NCI-H2171 treated with DMSO at 0.1 percent for 48 hours (cell line): ENCODE measurements at places on chromosomes 5 and 9.

- no peak for DNase-seq
Measured at GRCh38 chr9:116697362-116697761, 10.3 kb downstream of the TRIM32 start.

GRCh38 chr5:172686111-172686510 is 45.0 kb downstream of the NEURL1B start:
- no peak for DNase-seq

- no peak for DNase-seq
Measured at GRCh38 chr5:154795235-154795596, 40.0 kb downstream of the LARP1 start.

DNA sequence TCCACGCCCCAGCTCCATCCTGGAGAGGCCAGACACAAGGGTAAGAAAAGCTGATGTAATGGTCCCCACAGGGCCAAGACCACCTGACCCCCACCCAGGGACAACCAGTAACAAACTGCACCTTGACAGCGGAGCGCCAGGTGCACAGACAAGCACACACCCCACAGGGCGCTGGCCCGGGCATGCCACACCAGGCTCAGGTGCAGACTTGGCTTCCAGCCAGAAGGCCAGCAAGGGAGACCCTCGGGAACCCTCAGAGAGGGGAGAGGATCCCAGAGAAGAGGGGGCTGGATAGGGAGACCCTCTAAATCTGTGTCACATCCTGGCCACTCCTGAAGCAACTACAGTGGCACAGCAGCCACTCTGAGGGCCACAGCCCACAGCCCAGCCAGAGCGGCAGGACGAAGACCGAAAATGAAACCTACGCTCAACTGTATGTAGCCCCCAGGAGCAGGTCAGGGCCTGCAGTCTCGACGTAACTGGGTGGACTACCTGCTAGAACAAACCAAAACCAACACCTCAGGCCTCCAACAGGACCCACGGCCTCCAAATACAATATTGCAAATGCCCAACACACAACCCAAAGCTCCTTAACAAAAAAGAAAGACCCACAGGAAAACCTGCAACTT is 18.5 kb downstream of the CAMSAP1 start:
- peak; percentile 87 for DNase-seq

DNA sequence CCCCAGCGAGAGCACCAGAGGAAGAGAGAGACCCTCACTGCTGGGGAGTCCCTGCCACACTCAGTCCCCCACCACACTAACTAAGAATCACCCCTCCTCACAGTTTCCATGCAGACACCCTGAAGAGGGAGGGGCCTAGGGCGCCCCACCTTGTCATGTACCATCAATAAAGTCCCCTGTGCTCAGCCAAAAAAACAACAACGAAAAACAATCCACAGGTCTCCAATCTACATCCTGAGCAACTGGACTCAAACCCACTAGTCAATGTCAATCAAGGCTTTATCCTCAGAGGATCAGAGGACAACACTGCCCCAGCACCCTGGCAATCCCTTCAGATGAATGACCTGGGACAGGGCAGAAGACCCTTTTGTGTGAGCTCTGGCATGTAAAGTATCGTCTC is 210.1 kb upstream of the MSX2 start:
- DNase-seq: no peak

DNA sequence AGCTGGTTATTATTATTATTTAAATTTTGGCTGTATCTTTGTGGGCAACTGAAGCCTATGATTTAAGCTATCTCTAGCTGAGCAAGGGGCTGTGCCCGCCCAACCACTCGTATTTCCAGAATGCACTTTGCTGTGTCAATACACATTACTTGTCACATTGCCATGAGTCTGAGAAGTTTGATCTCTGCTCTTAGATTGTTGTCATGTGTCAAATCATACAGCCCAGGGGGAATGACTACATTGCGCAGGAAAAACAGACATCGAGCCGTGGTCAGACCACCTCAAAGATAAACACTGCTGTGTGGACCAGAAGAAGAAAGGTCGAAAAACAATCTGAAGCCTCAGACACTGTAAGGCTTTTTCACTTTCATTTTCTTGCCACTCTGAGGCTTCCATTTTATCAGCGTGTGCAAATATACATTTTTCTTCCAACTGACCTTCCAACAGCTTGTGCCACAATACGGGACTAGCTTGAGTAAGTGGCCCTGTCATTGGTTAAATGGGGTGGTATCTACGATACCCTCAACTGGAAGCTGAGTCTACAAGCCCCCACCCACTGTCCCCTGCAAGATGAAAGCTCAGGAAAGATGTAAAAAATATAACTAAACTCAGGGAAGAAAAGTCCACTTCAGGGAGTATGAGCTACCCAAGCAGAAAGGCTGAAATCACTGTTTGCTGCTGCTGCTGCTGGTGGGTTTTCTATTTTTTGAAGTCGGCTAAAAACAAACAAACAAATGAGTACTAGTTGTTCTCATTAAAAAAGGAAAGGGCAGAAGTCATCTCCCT is 603.0 kb downstream of the BNC2 start:
- no peak for DNase-seq

DNA sequence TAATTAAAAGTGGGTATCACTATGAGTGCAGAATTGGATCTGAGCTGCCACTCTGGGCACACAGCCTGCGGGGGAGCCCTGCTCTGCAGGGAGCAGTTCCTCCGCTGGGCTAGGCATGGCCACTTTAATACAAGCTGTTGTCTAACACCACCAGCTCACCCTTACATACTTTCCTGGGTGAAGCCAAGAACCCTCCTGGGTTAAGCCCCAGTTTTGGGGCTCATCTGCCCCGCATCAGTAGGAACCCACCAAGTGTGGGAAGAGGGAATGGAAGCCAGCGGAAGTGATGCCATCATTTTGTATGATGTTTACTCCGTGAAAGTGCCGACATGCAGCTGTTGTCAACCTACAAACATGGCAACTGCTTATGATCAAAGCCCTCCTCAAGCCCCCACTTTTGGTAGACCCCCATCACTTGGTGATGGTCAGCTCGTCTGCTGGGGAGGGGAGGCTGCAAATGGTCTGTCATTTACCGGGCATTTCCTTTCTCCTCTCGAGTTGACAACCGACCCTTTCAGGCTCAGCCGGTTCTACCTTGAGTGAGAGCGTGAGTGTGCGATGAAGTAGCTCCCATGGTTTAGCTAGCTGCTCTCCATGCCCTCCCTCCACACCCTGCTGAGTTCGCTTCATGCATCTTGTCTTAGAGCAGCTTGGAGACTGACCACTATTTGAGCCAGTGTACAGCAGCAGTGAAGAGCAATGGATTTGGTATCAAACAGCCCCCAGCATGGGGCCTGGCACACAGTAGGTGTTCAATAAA is 95.3 kb upstream of the IER5L start:
- DNase-seq: no peak

GRCh38 chr9:73152543-73152844 is 829 bp downstream of the ANXA1 start:
- DNase-seq: no peak

- DNase-seq: no peak
Measured at GRCh38 chr9:126275386-126276001, 51.1 kb upstream of the MVB12B start.

DNA sequence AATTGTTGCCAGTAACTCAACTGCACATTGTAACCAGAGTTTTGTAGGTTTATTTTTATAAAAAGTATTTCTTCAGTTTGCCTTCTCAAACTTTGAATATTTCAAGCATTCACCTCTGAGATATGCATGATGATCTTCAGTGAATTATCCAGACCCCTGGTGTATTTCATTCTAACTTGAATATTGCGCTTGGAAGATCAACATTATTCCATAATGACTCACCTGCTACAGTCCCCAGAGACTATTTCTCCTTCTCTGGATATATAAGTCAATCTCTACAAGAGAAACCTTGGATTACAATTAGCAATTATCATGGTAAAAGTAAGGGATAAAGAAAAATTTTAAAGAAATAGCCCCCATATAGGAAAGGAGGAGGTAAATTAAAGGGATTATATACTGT is 1041.0 kb downstream of the TLE1 start:
- DNase-seq: no peak

DNA sequence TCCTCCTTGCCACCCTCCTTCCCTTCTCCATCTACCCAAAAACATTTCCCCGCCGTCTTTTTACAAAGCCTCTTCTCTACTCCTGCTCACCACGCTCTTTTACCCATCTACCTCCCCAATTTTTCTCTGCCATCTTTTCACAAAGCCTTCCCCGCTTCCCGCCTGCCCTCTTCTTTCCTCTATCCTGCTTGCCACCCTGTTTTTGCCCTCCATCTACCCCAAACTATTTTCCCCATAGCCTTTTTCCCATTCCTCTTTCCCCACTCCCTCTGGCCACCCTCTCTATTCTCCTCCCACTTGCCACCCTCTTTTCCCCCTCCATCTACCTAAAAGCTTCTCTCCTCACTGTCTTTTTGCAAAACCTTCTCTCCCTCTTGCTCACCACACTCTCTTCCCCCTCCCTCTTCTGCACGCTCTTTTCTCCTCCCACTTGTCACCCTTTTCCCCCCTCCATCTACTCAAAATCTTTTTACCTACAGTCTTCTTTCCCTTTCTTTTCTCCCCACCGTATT is 19.4 kb upstream of the TRIM52 start:
- DNase-seq: no peak

GRCh38 chr5:92525131-92525530 is 1055.9 kb downstream of the NR2F1-AS1 start:
- DNase-seq: no peak

- DNase-seq: no peak
Measured at GRCh38 chr5:171990713-171991015, 15.8 kb downstream of the FBXW11 start.

DNA sequence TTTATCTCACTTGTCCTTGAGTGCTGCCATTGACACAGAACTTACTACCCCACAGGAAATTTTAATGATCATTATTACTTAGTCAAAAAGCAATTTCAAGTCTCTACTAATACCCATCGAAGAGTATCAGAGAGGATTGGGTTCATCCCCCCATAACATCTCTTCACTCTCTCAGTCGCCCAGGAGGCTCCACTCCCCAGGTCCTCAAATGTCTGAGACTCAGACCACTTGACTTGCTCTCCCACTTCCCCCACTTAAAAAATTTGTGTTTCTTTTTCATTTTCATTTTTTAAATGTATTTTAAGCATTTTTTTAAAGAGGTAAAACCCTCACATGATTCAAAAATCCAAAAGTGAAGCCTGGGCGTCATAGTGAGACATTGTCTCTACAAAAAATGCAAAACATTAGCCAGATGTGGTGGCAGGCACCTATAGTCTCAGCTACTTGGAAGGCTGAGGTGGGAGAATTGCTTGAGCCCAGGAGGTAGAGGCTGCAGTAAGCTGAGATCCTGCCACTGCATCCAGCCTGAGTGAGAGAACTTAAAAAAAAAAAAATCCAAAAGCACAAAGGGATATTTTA is 56.8 kb upstream of the TRAF1 start:
- DNase-seq: no peak
